ENCODE measurements at places on chromosomes 6 and 20.

GRCh38 chr20:10596710-10597121 lies 77.1 kb downstream of the JAG1 start:
- DNase-seq, result no peak

DNA sequence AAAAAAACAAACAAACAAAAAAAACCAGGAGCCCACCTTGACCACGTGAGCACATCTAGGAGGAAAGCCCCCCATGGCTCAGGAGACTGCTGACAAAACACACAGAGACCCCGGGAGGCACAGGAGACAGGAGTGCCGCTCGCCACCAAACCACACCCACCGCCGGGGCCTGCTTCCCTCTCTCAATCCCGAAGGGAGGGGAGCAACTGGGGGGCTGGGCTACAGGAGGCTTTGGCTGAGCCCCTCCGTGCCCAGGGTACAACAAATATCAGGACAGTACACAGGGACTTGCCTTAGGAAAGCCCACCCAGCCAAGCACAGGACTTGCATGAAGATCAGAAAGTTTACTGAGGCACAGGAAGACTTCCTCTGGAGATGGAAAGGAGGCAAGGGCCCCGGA lies 102.5 kb downstream of the TAF4 start:
- DNase-seq, result no peak

DNA sequence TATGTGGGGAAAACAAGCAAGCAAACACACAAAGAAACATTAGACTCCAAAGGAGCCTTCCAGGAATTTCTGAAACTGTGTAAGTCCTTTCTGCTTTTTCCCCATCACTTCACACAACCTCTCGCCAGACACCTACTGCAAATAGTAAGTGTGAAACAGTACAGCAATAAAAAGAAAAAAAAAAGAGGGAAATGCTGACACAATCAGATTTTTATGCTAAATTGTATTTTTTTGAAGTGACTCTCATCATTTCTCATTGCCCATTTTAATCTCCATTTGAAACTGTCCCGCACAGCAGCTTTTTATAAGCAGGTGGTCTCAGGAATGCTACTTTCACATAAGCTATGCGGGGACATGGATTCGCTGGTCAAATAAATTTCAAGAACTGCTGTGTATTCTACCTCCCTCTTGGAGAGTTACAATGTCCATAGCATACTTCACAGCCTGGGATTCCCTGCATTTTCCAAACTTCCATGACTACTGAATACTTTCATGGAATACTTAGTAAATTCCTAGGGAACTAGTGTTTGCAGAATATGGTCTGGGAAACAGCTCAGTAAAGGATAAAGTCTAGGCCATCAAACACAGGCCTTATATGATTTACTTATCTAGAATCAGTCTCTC lies 139.9 kb upstream of the TSHZ2 start:
- DNase-seq, result no peak

DNA sequence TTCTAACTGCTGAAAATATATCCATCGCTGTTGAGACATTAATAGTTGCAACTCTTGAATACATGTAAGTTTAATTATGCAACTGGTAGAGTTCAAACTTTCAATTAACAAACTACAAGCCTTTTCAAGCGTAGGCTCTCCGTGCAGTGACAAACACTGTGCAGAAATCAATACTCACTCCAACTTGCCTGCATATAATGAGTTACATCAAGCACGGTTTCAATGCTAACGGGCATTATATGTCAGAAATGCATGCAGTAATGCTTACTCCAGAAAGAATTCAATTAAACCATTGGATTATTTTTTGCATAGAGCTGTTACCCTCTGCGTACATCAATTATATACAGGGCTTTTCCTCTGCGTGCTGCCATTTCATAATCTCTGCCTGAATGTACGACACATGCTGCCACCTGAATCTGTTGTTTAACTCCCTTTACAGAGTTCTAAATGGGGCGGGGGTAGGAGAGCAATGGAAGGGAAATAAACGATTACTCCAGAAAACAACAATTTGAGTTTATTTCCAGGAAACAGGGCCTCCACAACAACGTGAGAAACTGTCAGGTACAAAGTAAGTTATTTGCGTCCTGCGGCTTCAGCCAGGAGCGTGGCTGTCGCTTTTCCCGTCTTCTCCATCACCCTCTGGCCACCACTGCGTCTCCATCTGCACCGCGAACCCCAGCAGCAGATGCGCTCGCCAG lies 1.8 kb downstream of the PTPRK start:
- no peak for DNase-seq
